ENCODE measurements at places on chromosomes 4 and X.

DNA sequence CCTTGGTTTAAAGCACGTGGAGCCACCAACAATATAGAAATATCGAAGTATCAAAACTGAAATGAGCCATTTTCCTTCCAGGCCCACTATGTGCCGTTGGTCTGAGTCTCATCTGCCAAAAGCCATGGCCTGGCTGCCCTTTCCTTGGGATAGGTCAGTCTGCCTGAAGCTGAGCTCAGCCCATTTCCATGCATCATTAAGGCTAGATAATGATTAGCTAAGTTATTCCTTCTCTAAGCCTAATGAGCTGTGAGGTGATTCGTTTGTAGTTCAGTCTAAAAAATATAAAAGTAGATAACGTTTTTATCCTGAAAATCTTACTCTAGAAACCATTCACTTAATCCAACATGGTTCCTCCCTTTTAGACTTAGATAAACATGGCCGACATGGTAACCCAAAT is 936.2 kb upstream of the LCORL start:
- DNase-seq = no peak

DNA sequence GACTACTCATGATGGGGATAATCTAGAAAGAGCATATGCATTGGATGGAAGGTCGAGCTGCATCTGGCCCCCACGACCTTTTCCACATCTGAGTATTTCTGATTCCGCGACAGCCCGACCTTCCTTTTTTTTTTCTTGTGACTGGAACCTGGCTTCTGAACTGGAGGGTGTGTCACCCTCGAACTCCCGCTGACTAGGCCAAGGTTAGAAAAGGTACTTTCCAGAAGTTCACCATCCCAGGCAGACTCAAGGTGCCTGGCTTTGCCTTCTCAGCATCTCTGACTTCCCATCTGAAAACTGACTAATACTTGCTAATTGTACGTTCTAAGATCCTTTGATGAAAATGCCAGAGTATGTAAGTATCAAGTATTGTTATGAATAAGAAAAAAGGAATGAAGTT is 49.3 kb upstream of the CD40LG start:
- no peak for DNase-seq

DNA sequence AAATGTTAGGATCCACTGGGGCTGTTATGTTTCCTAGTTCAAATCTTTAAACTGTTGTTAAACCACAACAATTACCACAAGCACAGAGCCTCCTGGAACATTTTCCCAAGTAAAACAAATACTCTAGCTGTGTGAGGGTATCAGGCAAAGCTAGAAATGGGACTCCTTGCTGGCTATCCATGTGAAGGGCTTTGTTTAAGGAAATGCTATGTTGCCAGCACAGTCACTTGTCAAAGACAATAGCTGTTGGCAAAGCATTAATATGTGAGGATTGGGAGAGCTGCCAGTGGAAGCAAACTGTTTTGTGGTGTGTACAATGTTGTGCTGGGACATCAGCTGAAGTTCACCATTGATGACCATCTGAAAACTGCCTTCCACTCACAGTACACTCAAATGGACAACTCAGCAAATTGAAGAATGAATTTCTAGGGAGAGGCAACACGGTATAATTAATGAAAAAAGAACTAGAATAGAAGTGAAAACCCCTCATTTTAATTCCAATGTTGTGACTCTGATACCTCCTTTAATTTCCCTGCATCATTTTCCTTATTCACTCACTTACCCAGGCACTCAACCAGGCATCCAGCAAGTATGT is 100.8 kb downstream of the ANXA3 start:
- DNase-seq = peak; percentile 92

DNA sequence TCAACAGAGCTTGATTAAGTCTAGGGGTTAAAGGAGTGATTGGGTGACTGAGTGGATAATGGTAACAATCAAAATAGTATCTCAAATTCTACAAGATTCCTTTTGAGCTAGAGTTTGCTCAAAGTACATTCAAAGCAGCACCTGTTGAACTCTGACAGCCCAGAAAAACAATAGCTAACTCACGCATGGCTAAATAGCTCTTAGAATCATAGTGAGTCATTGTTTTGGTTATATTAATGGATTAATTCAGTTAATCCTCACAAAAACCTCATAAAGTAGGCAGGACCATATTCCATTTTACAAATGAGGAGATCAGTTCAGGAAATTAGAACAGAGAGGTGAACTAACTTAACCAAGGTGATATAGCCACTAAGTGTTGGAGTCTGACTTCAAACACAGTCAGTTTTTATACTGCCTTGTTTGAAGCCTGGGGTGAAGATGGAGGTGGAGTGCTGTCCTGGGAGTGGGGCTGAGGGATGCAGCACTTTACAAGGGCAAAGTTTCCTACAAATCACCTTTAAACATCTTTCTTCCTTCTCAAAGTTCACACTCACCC is 35.9 kb upstream of the PPM1K start:
- DNase-seq = no peak

DNA sequence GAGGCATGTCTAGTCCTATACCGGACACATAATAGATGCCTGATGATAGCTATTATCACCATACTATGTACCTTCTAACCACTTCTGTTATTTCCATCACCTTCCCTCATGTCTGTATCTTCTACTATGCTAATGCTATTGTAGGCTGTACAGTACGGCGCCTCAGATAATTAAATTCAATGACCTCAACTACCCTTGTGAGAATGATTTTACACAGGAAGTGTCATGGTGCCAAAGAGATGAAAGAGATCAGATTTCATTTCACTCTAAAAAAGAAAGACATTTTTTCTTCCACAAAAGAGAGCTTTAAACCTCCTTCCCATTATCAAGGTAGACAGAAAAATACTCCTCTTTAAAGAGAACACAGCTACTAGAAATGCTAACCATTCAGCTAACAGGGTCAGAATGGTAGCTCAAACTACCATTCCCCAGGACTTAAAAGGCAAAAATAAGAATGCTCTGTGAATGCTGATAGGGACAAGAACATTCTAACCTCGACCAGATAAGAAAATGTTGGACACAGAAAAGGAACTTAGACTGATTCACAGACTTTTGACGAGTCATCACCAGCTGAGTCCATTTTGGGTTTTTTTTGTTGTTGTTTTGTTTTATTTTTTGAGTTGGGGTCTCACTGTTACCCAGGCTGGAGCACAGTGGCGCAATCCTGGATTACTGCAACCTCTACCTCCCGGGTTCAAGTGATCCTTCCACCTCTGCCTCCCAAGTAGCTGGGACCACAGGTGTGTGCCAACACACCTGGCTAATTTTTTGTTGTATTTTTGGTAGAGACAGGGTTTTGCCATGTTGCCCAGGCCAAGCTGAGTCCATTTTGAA is 99.2 kb upstream of the RAPGEF2 start:
- DNase-seq = no peak

DNA sequence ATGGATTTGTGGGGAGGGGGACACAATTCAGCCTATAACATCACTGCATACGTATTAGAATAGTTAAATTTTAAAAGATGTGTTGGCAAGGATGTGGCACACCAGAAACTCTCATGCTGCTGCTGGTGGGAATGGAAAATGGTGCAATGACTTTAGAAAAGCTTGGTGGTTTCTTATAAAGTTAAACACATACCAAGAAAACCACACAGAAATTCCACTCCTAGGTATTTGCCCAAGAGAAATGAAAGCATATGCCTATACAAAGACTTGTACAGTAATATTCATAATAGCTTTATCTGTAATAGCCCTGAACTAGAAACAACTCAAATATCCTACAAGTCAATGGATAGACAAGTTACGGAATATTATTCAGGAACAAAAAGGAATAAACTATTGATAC is 71.3 kb upstream of the PDHA1 start:
- no peak for DNase-seq

DNA sequence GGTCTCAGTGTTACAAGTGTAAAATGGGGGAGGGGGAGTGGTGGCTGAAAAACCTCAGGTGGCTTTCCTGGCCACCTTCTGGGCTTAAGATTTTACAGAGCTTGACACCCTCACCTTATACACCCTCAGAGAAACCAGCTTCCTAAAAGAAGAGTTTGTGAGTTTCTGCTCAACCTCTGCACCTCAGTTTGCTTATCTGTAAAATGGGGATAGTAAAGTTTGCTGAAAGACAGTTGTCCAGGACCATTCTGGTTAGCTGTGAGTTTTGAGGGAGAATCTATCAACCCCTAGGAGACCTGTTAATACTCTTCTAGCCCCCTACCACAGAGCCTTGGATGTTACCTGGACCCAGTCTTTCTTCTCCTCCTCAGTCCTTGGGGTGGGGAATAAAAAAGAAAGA is 9.7 kb downstream of the TSR2 start:
- DNase-seq = no peak

GRCh38 chrX:13666836-13667235 is 13.9 kb downstream of the TCEANC start:
- peak; percentile 80 for DNase-seq

DNA sequence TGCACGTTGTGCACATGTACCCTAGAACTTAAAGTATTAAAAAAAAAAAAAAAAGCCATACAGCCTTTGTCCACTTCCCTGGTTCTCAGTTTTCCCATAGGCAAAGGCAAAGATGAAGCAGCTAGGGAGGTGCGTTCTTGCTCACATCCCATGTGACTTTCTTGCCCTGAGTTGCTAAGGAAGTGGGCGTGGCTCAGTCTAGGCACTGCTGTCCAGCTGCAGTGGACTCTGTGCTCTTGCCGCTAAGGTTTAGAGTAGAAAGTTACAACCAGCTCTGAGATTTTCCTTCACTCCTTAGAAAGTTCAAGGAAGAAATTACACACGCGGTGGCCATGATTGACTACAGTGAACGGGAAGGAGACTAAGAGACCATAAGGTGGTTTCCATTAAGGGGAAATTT is 144.7 kb downstream of the NAA11 start:
- DNase-seq = no peak

GRCh38 chr4:124948976-124949597 is 236.6 kb upstream of the ANKRD50 start:
- no peak for DNase-seq

DNA sequence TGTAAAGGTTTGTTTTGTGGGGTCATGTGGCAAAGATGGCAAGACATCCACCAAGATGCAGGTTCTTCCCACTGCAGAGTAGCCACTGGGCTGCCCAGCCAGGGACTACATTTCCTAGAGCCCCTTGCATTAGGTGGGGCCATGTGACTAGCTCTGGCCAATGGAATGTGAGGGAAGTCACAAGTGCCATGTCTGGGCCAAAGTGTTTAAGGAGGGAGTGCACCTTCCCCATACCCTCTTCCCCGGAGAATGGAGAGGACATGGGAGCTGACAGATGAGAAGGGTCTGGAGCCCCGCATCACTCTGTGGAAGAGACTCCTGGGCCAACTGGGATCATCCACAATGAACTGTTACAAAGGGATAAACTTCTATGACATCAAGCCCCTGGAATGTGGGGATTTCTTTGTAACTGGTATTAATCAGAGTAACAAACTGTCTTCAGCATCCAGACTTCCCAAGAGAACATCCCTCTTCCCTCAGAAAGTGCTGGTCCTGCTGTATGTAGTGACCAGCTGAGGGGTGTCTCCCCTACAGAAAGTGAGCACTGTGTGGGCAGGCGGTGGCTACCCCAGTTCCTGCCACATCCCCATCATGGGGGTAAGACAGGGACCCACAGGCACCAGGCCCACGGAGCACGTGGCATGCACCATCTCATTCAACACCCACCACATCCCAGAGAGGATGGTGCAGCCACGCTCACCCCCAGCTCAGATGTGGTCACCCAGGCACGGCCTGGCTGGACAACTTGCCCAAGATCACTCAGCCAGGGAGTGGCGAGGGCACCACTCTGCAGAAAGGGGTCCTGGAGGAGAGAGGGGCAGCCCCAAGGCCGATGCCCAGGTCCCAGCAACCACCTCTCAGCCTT is 10.9 kb downstream of the PPP2R2C start:
- DNase-seq = no peak

- no peak for DNase-seq
Measured at GRCh38 chrX:138651494-138651893, 60.0 kb downstream of the FGF13 start.

DNA sequence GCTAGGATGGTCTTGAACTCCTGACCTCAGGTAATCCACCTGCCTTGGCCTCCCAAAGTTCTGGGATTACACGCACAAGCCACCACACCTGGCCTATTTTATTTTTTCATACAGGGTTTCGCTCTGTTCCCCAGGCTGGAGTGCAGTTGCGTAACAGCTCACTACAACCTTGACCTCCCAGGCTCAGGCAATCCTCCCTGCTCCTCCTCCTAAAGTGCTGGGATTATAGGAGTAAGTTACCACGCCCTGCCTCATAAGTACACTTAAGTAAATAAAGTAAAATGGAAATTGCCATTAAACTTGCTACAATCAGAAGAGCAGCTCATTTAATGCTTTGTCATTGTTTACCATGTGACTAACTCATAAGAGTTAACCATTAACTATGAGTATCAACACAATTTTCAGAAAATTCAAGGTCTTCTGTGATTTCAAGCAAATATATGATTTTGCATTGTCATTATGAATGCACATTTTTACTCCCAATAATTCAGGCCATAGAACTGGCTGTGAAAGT is 12.3 kb downstream of the UGDH start:
- DNase-seq = no peak

DNA sequence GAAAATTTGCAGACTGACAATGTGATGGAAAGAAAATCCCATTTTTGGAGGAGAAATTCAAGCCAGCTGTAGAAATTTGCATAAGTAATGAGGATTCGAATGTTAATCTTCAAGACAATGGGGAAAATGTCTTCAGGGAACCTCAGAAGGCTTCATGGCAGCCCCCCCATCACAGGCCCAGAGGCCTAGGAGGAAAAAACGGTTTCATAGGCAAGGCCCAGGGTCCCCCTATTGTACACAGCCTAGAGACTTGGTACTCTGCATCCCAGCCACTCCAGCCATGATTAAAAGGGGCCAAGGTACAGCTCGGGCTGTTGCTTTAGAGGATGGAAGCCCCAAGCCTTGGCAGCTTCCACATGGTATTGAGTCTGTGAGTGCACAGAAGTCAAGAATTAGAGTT is 303.6 kb upstream of the PCDH7 start:
- DNase-seq = no peak

DNA sequence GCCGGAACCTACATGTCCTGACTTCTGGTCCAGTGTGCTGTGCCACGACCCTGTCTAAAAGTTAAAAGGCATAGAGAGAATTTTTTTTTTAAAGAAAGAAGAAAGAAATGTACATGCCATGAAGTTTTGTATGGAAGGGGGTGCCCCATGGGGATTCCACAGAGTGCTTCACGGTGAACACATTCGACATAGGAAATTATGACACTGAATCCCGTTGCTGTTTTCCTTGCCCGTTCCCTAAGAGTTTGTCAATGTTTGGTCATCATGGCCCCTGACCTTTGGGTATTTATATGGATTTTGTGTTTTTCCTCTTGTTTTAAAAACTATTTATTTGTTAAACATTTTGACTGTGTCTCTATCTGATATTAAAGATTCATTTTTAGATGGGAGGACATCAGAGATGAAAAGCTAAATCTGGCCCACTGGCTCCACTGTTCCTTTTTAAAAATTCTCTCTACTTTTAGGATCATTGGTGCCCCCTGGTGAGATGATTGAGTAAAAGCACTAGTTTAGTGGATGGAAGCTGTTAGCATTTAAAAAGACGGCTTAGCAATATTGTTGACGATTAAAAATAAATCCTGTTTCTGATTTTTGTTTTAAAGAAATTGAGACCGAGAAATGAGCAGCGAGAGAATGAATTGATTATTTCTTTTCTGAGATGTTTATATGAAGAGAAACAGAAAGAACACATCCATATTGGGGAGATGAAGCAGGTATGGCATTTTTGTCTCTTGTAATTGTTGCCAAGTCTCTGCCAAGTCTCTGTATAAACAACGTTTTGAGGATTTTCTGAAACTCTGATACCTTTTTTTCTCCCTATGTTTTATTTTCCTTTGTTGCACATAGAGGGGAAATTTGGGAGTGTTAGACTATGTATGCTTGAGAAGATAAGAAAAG is 75.0 kb downstream of the PTTG2 start:
- peak; percentile 48 for DNase-seq

GRCh38 chr4:52212702-52213101 is 161.6 kb downstream of the SPATA18 start:
- no peak for DNase-seq

All from globus pallidus (tissue), 1 donor.